Activated T-helper 1 cell treated with anti-CD3 and anti-CD28 coated beads, Interleukin-2, amount 50 U/mL, for 16 hours (primary cell): ENCODE measurements at places on chromosomes 13 and 19.

DNA sequence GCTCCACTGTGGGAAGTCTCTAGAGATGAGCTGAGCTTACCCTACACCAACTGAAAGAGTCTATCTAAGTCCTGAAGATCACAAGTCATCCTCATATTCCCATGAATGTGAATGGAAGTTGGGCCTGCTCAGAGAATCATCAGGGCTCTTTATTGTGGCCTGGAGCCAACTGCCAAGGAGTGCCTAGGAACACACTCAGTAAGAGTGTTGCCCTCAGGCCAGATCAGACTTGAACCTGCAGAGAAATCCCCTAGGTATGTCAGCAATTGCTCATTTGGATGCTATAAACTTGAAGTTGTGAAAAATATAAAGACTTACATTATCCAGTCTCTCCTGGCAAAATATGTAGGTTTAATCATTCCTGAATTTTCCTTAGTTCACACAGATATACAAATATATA is 1070.2 kb downstream of the EFNB2 start:
- no peak for DNase-seq

GRCh38 chr13:85528491-85529217 is 270.6 kb downstream of the SLITRK6 start:
- DNase-seq, result no peak

GRCh38 chr19:39531834-39532232 is 819 bp downstream of the EID2B start:
- DNase-seq, result no peak

GRCh38 chr13:110690516-110690915 is 15.4 kb downstream of the CARS2 start:
- no peak for DNase-seq

DNA sequence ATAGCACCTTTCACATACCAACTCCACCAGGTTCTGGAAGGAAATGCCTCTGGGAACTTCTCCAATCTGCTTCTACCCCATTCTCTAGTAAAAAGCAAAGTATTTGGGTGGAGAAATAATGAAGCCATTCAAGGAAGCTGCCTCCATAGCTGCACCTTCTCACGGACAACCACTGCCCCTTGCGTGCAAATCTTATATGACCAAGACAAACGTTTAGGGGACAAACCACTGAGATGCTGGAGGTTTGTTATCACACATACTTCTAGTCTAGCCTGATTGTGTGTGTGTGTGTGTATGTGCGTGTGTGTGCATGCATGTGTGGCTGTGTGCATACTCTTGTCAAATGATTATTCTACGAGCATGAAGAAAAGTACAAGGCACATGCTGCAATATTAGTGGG is 6.5 kb upstream of the METTL21C start:
- no peak for DNase-seq

GRCh38 chr19:46466536-46467196 is 4.7 kb downstream of the PNMA8A start:
- DNase-seq, result no peak

GRCh38 chr13:40697711-40698110 is 31.3 kb upstream of the FOXO1 start:
- no peak for DNase-seq

DNA sequence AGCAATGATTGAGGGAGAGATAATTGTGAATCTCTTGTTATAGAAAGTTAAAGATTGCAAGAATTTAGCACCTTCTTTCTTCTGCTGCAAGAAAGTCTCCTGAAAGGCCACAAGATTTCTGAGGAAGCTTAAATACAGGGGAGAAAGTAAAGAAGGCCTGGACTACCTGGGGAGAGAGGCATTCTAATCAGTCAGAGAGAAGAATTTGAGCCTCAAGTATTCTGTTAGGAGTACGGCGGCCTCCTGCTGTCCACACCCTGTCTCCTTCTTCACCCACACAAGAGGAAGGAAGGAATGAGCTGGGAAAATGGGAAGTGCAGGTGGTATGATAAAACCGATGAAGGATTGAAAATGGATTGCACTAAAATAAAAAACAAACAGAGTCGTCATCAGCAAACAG is 474.7 kb downstream of the DIAPH3 start:
- no peak for DNase-seq
